Activated B cell treated with CpG ODN at 0.5 μM for 24 hours (primary cell): ENCODE measurements at places on chromosomes 2 and 18.

- DNase-seq = no peak
Observed at GRCh38 chr2:71804281-71804751, 343.3 kb downstream of the CYP26B1 start.

GRCh38 chr18:67421651-67422050 lies 94.9 kb downstream of the DSEL start:
- no peak for DNase-seq

DNA sequence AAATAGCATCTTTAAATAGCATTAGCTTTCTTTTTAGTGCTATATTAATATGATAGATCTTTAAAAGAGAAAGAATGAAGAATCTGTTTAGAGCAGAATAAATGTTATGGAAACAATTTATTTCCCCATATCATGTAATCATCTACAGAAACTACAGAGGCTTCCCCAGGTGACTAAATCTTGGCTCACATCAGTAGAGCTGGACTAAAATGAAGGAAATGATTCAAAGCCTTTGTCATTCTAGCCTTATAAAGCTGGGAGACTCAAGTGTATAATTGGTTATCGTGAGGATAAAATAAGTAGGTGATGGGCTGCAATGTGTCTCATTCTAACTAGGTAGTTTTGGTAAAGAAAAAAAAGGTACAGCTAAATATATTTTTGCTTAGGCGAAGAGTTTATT lies 83.2 kb upstream of the UNC80 start:
- no peak for DNase-seq

- no peak for DNase-seq
Observed at GRCh38 chr2:8514796-8515758, 166.8 kb upstream of the ID2 start.

DNA sequence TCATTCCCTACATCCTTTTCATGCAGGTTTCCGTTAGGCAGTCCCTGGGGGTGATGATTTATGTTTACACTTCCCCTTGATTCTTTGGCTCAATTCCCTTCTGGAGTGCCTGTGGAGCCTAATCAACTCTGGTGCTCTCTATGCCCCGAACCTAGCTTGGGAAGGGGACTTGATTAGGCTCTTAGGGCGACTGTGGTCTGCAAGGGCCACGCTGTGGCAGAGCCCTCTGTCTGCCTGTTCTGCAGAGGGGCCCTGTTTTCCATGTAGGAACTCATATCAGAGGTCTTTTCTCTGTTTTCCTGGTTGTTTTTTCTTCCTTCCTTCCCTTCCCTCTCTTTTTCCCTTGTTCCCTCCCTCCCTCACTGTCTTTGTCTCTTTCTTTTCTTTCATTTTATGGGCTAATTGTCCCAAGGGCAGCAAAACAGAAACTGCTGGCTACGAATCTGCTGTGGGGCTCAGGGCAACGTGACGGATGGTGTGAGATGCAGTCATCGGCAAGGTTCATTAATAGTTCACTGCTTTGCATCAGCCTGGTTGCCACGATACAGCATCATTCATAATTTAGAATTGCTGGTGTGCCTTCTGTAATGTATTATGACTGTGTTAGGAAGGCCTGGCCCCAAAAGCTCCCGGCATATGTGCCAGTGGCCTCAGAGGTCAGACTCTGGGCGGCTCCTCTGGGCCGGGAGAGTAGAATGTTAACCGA lies 134.5 kb downstream of the NAPG start:
- DNase-seq = no peak

DNA sequence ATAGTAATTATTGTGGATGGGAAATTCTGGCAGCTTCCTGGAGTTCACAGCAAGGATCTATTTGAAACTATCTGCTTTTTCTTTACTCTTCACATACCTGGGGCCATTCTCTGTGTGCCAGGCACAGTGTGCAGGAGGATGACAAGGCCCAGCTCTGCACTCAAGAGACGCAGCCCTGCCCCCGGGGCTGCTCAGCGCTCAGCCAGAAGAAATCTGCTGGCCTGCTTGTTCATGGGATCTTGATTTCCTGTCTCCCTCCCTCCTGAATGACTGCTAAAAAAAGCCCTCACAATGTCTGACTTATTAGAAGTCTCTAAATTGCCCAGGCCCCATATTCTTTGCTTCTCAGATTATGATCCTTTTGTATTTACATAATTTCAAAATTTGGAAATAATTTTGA lies 210.9 kb downstream of the DCDC2C start:
- DNase-seq = no peak
